ENCODE measurements at places on chromosomes 16 and 17.

GRCh38 chr17:44084131-44084538 is 13.6 kb downstream of the G6PC3 start:
- DNase-seq, result no peak

DNA sequence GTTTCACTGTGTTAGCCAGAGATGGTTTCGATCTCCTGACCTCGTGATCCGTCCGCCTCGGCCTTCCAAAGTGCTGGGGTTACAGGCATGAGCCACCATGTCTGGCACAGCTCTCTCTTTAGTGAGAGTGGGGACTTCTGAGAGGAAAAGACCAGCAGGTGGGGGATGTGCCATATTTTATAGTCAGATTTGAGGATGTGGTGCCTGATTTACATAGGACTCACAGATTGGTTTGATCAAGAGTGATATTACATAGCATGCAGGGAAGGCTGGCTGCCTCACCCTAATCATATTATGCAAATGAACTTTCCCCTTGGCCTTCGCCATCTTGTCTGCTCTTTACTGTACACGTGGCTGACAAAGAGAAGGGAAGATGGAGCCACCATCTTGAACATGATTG is 28.1 kb upstream of the MAPK3 start:
- no peak for DNase-seq

DNA sequence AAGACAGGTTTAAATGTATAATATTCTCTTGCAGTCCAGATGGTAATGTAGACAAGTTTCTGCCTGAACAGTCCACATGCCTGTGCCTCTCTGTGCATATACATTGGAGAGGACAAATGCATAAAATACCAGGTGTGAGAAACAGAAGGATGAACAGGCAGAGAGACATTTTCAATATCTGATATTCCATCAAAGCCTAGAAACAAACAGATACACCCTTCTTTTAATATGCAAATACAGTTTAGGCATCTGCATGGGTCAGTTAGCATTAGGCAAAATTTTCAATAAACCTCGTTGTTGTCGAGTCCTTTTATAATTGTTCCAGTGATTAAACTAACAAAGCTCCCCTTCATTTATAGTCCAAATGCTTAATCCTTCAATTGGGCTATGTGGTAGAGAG is 897 bp downstream of the OMG start:
- no peak for DNase-seq

GRCh38 chr16:87471278-87472141 is 21.3 kb downstream of the ZCCHC14 start:
- DNase-seq, result peak; percentile 18

GRCh38 chr16:19909750-19910322 is 25.2 kb upstream of the GPRC5B start:
- DNase-seq, result no peak

- DNase-seq, result no peak
These were observed 225.5 kb downstream of the SOX9 start for GRCh38 chr17:72346306-72346705.

DNA sequence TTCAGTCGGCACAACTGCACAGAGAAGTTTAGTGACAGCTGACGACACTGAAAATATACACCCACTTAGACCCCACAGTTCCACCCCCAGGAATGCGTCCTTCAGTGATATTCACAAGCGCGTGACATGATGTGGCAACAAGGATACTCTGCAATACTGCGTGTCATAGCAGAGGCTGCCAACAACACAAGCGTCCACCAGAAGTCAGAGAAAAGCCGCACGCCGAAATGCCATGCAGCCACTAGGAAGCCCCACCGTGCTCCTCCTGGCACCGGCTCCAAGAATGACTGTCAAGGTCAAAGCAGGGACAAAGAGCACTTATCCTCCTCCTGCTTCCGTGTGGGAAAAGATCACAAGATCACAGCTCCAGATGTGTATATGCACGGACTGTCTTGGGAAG is 3.5 kb downstream of the ATP2A3 start:
- DNase-seq, result no peak

- DNase-seq, result no peak
These were observed 390.2 kb downstream of the SEC14L1 start for GRCh38 chr17:77531002-77531401.

GRCh38 chr16:25426829-25427228 is 169.2 kb upstream of the ZKSCAN2 start:
- DNase-seq, result no peak

GRCh38 chr17:1907909-1908698 is 78.3 kb downstream of the RPA1 start:
- peak; percentile 31 for DNase-seq

GRCh38 chr17:80665792-80666191 is 121.2 kb downstream of the RPTOR start:
- DNase-seq, result no peak

GRCh38 chr17:76134911-76135809 is 5.9 kb downstream of the FOXJ1 start:
- no peak for DNase-seq

DNA sequence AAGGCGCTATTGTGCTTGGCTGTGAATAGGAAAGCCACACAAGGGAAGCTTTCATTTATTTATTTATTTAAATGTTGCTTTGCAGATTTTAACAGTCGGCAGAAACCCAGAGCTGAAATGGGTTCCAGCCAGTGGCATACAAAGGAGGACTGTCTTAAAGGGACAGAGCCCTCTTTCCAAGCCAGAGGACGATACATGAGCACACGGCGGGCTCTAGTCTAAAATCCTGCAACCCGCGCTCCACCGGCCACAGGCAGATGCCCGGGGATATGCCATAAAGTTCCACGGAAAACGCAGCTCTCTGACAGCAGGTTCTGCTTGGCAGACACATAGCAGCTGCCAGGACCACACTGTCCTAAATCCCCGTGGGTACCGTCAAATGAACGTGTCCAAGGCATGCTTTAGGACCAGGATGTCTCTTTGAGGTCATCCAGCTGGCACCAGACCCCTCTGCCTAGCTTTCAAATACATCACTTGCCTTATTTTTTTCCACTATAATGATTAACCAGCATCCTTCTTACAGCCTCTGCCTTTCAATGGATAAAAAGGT is 64.6 kb downstream of the CYTH1 start:
- peak; percentile 34 for DNase-seq

- no peak for DNase-seq
These were observed 63.7 kb upstream of the SHISA6 start for GRCh38 chr17:11177340-11177739.

- peak; percentile 40 for DNase-seq
These were observed 1.4 kb upstream of the VAMP2 start for GRCh38 chr17:8163978-8164814.

DNA sequence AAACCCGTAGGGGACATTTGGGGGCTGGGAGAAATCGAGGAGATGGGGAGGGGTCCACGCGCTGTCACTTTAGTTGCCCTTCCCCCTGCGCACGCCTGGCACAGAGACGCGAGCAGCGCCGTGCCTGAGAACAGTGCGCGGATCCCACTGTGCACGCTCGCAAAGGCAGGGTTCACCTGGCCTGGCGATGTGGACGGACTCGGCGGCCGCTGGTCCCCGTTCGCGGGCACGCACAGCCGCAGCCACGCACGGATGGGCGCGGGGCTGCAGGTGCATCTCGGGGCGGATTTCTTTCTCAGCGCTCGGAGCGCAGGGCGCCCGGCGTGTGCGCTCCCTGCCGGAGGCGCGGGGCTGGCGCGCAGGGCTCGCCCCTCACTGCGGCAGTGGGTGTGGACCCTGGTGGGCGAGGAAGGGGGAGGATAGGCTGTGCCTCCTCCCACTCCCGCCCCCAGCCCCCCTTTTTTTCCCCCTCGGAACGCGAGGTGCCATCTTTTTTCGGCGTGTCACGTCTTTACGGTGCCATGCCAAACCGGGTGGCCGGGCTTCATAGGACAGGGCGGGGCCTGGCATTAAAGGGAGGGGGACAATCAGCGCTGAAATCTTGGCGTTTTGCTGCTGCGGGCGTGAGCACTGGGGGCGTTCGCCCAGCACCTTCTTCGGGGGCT is 1.1 kb downstream of the MAPT start:
- no peak for DNase-seq

- no peak for DNase-seq
These were observed 14.2 kb upstream of the CD300A start for GRCh38 chr17:74452033-74452840.

GRCh38 chr16:56669005-56669839 is at the start of gene MT1H:
TSS of gene MT1H (plus strand) at chr16:56669814. CDS start at chr16:56669885, 71 bp downstream.
- DNase-seq, result no peak

DNA sequence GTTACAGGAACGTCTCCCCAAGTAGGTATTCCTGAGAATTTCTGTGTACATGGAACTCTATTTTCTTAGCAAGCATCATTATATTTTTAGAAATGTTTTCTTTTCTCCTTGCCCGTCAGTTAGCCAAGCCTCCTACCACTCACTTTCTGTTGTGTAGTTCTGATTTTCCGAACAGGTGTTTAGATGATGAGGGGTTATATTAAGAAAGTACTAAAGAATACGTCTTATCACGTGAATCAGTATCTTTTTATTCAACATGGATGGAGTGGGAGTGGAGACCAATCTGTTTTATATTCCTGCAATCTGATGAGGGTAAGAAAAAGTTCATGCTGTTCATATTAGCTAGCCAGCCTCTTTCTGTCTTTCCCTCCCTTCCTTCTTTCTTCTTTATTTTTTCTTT is 29.4 kb downstream of the MSI2 start:
- DNase-seq, result no peak

- DNase-seq, result peak; percentile 78
These were observed 42.5 kb downstream of the MYH3 start for GRCh38 chr17:10614536-10615155.

DNA sequence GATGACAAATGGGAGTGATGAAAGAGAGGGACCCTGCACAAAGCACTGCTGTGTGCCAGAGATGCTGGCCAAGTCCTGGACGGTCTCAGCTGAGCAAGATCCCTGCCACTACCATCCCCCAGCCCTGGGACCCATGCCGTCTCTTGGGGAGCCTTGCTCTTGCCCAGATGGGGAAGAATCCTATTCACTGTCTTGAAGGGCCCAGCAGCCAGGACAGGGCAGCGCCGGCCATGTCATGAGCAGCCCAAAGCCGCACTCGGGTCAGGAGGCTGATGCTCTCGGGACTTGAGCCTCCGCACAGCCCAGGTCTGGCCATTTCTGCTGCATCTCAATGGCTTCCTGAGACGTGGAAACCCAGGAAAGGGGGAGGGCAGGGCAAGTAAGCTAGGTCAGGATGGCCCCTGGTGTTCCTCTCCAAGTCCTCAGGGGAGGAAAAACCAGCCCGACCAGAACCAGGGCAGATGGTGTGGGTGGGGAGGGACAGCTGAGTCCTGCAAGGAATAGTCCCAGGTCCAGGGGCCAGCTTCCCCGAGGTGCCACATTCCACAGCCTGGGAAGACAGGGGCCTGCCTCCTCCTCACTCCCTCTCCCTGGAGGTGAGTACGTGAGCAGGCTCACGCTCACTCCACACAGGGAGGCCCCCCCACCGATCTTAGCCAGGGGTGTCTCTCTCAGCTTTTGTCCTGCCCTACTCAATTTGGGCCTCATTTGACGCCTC is 7.8 kb upstream of the KRT19 start:
- DNase-seq, result no peak

DNA sequence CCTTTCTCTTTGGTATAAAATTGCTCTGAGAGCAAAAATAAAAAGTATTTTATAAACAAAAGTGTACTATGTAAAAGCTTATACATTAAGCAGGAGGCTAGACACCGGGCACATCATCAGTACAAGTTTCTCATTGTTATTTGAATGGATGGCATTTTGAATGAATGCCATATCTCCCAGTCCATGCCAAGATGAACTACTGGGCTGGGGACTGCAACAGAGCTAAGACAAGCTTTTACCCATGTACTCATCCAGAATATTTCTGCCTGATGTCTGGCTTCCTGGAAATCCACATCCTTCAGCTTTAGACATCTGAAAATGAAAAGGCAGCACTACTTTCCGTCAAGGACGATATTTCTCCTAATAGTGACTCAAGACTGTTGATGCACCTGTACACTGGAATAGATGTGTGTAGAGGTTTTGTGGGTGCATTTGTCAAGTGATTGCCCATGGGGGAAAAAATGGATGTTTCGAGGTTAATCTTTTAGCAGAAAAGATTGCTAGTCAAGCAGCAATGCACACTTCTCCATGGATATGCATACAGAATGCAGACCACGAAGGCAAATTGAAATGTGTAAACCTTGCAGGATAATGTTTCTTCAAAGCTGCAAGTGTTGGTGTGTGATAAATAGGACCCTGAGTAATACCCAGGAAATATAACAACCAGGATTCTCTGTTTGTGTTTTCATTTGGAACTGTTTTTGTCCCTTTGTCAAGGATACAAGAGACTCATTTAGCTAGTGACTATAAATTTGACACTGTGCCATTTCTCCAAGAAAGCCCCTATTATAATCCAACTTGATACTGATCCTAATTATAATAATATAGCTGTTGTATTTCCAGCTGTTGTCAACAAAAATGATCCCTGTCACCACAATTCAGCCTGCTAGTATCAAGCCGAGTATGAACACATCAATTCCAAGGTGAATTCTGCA is 173.8 kb downstream of the CDH8 start:
- no peak for DNase-seq

GRCh38 chr17:73833775-73834488 is 189.7 kb upstream of the SDK2 start:
- peak; percentile 60 for DNase-seq

DNA sequence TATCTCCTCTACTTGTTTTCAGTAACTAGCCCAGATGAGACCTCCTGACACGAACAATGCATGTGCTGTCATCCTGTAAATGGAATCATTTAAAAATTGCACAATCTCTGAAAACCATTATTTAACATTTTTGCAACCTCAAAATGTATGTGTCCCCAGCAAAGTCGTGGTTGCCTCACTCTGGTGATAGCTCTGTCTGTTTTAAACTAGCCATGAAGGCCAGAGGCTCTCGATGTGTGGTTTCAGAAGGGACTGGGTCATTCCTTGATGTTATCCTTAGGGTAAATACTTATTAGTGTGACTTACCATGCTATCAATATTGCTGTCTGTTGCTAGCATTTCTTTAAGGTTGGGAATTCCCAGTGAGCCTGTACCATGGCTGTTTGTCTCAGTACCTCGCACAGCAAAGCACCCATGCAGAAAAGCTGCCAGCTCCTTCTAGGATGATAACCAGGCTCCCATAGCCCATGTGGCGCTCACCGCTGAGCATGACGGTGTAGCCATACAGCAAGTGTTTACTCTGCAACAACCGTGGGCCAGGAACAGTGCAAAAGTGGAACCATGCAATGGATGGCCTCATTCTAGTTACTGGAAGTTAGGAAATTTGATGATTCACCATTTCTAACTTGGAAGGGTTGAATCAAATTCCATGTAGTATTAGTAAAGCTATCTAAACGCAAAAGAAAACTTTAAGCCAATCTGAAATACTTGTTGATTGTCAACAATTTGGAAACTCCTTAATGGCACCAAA is 2.9 kb upstream of the PGS1 start:
- peak; percentile 92 for DNase-seq

DNA sequence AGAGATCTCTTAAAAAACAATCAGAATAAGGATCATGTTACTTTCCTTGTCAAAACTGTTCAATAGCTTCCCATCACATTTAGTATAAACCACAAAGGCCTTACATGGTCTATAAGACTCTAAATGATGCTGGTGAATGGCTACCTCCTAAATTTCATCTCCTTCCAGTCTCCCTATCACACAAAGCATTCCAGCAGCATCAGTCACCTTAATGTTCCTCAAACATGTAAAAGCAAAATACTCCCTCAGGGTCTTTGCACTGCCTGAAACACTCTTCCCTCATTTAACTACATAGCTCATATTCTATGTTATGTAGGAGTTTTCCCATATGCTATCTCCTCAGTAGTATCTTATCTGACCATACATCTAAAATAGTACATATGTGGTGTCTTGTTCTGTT is 53.5 kb upstream of the INTS2 start:
- peak; percentile 21 for DNase-seq

Measured in fibroblast of skin of abdomen (primary cell).